AG04449 (cell line): ENCODE measurements at places on chromosomes 7 and 10.

- DNase-seq = no peak
Measured at GRCh38 chr7:379456-380138, 89.6 kb downstream of the FOXL3 start.

GRCh38 chr7:75579899-75580298 is 87.8 kb downstream of the SPDYE5 start:
- no peak for DNase-seq

DNA sequence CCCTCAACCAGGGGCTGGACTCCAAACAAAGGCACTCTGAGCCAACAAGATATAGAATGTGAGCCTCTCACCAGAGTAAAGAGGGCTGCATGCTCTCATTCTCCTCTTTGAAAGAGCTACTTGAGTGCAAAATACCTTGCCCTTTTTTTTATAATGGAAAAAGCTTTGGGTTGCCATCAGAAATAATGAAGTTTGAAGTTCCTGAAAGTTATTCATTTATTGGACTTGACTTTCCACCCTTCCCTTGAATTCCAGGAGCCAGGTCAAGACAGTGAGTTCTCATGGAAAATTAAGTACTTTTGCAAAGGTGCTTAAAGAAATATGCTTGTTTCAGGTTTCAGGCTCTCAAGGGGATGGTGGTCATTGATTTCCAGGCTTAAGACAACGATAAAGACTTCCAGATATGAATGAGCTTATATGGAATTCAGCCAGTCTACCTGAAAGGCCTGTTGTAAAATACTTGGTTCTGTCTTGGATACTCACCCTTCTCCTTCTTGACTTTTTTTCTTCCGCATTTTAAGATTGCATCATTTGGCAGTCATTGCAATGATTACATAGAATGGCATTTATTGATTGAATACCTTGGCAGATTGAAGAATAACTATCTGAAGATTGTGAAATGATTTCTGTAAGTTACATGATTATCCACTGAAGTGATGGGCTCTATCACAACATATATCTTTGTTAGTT is 696.4 kb downstream of the INHBA start:
- DNase-seq = no peak

DNA sequence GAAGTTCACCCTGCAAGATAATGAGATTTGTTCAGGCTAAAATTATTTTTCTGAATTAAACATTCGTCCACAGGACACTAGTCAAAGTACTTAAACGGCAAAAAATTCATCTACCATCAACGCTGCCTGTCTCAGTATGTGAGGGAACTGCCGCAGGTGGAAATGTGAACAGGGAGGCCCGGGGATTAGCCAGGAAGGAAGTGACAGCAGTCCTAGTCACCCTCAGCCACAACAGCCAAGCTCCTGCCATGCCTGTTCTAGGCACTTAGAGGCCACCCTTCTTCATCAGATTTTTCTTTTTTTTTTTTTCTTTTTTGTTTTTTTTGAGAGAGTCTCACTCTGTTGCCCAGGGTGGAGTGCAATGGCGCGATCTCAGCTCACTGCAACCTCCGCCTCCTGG is 9.4 kb downstream of the NUDT5 start:
- DNase-seq = no peak

DNA sequence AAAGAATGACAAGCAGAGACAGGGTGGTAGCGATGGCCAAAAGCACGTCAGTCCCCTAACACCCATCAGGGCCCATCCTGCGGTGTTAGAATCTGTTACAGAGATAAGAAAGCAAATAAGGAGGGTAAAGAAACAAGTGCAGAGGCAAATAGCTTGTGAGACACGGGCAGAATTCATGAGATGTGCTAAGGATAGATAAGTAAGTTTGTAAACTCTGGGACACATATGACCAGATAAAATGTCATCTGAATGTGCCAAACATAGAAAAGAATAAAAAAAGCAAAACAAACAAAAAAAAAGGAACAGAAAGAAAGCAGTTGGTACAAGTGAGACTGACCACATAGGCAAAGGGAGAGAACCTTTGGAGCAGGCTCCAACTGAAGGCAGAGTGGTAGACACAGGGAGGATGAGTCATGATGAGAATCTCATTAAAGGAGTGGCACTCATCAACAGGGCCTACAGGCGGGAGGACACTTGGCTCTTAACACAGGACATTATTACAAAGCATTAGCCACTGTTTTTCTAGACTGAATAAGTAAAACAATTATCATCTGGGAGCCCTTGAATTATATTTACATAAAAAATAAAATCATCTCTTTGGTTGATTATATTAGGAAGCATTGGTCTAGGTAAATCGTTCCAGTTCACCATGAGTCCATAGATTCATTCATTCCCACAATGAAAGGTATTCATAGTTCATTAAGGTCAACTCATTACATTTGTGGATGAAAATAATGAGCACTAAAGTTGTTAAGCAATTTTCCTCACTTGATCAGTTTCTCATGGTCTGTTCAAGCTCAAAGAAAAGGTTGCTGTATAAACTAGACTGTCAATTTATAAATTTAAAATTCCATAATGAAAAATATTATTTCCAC is 21.5 kb upstream of the EPHB6 start:
- no peak for DNase-seq

- no peak for DNase-seq
Measured at GRCh38 chr7:80379034-80379982, 132.6 kb downstream of the GNAT3 start.

- DNase-seq = no peak
Measured at GRCh38 chr10:34861293-34862021, 46.4 kb upstream of the PARD3 start.

GRCh38 chr10:24804956-24805355 is 81.3 kb upstream of the ARHGAP21 start:
- DNase-seq = no peak

DNA sequence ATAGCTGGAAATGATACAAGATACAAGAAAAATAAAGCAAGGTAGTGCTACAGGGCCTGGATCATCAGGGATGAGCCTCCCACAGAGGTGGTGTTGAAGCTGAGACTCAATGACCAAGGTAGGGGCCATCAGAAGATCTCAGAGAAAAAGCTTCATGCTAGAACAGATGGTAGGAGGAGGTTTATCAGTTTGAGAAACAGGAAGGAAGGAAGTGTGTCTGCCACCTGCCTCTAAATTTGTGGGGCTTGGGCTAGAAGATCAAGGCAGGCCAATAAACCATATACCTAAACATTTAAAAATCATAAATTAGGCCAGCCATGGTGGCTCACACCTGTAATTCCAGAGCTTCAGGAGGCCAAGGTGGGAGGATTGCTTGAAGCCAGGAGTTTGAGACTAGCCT is 410.8 kb upstream of the PRKCQ start:
- no peak for DNase-seq

DNA sequence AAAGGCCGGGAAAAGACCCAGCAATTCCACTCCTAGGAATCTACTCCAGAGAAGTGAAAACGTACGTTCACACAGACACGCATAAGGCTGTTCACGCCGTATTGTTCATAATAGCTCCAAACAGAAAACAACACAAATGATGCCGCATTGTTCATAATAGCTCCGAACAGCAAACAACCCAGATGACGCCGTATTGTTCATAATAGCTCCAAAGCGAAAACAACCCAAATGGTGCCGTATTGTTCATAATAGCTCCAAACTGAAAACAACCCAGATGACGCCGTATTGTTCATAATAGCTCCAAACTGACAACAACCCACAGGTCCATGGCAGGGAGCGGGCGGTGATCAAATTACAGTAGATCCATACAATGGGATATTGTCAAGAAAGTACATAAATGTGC is 85.2 kb upstream of the DNAAF5 start:
- no peak for DNase-seq

GRCh38 chr7:80357530-80357929 is 154.3 kb downstream of the GNAT3 start:
- no peak for DNase-seq

GRCh38 chr7:76302347-76303201 is at the start of gene HSPB1:
HSPB1 (plus strand) TSS chr7:76302673; CDS start chr7:76302713, 40 bp downstream.
- no peak for DNase-seq

- DNase-seq = no peak
Measured at GRCh38 chr10:119677904-119678755, 26.9 kb downstream of the BAG3 start.
